ENCODE measurements at places on chromosomes 3 and 15.
A peak's percentile ranks its signal among the peaks of the same experiment; 100 is the strongest.

DNA sequence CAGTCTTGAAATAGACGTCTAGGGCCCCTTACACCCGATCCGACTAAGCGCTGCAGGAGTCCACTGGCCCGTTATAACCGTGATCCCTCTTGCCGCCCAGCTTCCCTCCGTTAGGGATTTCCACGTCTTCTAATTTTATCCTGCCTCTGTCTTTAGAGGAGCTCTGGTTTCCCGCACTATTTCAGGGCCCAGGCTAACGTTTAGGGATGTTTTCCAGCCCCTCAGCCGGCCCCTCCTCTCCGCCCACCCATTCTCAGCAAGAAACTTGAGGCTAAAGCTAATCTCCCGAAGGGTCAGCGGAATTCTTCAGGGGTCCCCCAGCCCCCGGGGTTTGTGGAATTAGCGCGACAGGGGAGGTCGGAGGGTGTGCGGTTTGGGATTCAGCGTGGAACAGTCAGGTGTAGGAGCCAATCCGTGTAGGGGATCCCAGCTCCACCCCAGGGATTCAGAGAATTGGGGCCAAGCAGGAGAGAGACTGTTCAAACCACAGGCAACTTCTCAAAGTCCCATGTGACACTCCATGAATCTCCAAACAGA, 1.6 kb downstream of the PTX3 start:
- no peak for DNase-seq

DNA sequence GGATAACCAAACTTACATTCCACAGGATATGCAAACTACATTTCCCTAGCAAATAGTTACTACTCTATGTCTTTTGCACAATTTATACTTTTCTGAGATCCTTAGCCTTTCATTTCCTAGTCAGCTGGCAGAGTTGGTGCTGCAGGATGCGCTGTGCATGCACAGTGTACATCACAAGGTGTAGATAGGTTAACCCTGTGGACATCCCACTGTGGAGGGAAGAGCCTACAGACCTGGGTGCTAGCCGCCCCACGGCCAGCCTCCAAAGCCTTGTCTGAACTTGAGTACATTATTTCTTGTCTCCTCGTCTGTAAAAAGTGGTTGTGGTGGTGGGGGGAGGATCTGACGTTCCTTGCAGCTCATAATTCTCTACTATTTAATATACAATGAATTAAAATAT, 3.5 kb downstream of the TNFSF10 start:
- no peak for DNase-seq

GRCh38 chr3:195900436-195901355, 7.7 kb downstream of the TNK2 start:
- DNase-seq, result peak; percentile 56

DNA sequence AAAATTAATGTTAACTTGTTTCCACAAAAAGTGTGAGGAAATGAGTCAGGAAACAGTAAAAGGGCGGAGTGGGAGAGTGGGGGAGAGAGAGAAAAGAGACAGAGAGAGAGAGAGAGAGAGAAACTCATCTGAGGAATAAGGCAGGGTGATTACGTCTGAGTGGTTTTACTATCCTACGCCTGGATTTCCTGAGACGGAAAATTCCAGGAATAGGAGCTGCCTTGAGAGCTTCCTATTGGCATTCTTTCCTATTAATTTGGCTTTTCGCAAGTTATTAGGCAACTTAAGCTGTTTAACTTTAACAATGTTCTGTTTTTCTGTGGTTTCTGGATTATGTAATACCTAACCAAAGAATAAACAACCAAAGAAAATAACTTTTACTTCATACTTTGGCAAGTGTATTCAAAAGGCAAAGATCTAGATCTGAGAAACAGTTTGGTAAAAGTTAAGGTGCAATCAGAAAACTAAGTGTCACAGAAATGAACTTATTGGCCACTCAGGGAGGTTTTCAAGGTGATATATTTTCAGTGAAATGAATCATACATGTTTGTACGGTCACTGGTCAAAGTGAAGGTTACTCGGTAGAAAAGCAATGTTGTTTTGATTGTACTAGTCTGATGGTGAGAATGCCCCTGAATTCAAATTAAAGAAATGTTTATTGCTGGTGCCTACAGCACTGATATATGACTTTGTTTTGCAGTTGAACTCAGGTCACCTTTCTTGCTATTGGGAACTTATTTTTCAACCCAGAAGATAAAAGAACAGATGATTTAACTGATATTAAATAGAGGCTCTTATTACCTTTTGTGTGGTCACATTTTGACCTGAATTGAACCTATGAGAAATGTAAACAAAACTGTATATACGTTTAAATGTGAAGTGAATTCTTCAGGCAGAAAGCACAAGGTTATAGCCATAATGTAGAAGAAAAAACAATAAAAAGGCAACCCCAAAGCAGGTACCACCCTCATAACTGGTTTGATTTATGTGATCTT, 39.9 kb upstream of the TNFSF10 start:
- peak; percentile 49 for DNase-seq

- no peak for DNase-seq
Measured at GRCh38 chr3:141103503-141103902, 52.4 kb downstream of the SPSB4 start.

DNA sequence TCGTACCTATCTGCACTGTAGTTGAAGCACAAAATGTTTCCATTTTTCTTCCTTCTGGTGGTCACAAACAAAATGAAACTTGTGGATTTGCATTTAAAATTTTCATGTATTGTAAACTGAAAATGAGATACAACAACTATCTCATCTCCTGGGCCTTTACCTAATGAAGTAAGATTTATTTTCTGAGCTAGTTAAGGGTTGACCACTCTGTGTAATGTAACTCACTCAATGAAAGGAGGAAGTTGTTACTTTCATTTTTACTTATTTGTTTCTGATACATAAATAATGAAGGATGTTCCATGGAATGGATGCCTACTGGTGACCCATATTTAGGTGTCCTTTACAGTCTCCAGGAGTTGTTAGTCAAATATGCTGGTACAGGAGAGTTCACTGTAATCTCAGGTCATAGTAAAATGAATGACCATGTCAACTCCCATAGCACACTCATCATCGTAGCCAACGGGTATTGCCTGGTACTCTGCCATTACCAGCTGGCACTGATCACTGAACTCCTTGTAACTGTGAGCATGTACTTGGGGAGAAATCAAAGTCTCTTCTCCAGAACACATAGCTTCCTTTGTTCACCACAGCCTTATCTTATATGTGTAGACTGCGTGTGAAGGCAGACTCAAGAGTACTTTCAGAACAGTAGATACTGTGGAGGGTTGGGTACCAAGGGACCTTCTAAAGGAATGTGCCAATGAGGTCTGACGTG, 474.2 kb upstream of the ROBO2 start:
- no peak for DNase-seq

- DNase-seq, result peak; percentile 3
Measured at GRCh38 chr3:133209871-133210550, 171.8 kb downstream of the TMEM108 start.

- peak; percentile 16 for DNase-seq
Measured at GRCh38 chr3:58609990-58610389, 32.8 kb upstream of the FAM107A start.

DNA sequence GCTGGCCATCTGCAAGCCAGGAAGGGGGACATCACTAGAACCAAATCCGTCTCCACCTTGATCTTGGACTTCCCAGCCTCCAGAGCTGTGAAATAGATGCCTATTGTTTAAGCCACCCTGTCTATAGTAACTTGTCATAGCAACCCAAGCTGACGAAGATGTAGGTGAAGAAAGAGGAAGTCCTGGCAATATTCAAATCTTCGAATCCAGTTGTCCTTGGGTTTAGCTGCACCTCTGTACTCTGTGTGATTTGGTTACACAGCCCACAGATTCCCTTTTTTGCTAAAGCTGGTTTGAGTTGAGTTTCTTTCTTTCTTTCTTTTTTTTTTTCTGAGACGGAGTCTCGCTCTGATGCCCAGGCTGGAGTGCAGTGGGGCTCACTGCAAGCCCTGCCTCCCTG, 68.0 kb upstream of the XCR1 start:
- DNase-seq, result no peak

DNA sequence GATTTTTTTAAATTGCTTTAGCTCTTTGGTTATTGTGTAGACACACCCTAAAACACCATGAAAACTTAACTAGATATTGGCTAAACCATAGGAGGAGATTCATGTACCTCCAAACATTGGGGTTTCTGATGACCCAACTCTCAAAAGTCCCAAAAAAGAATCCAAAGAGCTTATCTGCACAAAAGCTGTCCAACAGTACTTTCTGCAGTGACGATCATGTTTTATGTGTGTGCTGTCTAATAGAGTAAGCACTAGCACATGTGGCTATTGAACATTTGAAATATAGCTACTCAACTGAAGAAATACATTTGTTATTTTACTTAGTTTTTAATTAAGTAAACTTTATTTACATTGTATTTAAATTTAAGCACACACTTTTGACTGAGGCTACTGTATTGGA, 818.2 kb upstream of the LMCD1 start:
- no peak for DNase-seq

- DNase-seq, result no peak
Measured at GRCh38 chr3:108883373-108883772, 60.8 kb downstream of the TRAT1 start.

- DNase-seq, result no peak
Measured at GRCh38 chr3:70597312-70597711, 284.9 kb upstream of the MDFIC2 start.

DNA sequence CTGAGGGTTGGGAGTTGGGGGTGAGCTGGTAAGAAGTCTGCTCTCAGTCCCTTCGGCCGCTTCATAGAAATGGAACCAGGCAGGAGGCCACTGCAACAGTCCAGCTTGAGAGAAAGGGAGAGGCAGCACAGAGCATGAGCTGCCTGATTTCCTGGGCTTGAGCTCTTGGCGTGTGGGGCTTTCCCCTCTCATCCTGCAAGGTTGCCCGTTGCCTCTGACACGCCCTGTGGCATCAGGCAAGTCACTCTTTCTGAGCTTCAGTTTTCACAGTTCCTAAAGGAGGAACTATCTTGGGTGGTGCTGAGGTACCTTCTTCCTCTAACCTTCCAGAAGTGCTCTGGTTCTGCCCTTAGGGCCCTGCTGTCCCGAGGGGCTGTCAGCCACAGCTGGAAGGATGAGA, 4.9 kb downstream of the MESP2 start:
- DNase-seq, result peak; percentile 29

- DNase-seq, result no peak
Measured at GRCh38 chr15:25707656-25708365, 155.3 kb downstream of the ATP10A start.

- no peak for DNase-seq
Measured at GRCh38 chr3:13019243-13020095, 53.8 kb downstream of the IQSEC1 start.

GRCh38 chr15:99963096-99963825, 230.0 kb upstream of the LYSMD4 start:
- DNase-seq, result no peak

DNA sequence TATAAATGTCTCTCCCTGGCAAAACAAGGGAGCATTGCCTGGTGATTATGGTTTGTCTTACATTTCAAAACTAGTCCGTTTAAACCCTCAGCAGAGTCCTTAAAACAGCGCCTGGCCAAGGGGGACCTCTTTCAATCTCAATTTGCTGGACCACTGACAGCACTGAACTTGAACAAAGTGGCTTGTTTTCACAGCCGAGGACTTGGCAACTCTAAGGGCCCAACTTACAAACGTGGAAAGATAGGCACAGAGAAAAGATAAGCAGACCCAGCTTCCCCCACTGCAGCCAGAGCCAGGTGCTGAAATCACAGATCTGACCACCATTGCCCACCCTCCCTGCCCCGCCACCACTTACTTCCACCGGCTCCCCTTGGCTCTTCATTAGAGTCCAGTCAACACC, 336.4 kb upstream of the ICE2 start:
- DNase-seq, result no peak

GRCh38 chr3:5458526-5458925, 271.0 kb downstream of the EDEM1 start:
- DNase-seq, result no peak

- no peak for DNase-seq
Measured at GRCh38 chr15:73605759-73606436, 27.3 kb downstream of the NPTN start.

DNA sequence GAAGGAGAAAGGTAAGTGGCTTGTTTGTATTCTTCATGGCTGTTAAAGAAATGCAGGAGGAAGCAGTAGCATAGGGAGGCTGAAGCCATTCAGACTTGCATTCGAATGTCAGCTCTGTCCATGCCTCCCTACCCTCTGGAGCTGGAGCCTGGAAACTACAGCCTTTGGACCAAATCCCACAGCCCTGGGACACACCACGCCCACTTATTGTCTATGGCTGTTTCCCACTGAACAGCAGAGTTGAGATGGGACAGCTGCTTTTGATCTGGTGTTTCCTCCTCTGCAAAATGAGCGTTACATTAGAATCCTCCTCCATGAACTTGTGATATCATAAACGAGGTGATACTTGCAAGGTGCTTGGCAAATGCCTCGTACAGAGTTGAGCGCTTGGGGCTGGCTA, 3.6 kb downstream of the FAM107A start:
- DNase-seq, result no peak

DNA sequence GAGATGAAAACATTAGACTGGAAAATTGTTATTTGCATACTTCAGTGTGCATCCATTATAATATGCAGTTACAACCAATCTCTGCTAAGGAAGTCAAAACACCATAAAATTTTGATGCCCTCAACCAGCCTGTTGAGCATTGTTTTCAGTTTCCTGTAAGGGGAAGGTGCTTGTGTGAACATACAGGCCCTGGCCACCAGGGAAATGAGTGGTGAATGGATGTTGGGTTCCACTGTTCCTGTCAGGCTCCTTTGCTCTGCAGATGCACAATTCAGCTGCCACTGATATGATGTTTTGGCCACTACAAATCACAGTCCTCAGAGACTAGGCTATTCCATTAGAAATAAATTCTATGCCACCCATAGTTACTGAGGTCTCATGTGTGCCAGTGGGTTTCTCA, 184.6 kb downstream of the SYNPR start:
- no peak for DNase-seq

DNA sequence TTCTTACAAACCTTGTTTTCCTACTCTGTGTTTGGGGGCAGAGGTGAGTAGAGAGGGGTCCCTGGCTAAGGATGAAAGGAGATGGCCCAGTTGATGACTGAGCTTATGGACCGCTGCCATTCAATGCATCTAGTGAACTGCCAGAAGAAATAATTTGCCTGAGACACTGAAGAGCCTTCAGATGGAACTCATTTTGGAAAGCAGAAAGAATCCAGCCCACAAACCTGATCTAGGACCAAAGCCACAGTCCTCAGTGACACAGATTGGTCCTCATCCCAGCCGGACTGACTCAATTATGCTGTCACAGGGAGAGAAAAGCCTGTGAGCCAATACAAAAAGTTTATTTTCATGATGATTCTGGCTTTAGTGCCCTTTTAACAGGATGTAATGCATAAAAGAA, 82.7 kb downstream of the CD47 start:
- no peak for DNase-seq

All from activated T-cell treated with anti-CD3 and anti-CD28 coated beads, Interleukin-2, amount 50 U/mL, for 72 hours (primary cell).